ENCODE measurements at places on chromosomes 3 and 15.
A peak's percentile ranks its signal among the peaks of the same experiment; 100 is the strongest.

DNA sequence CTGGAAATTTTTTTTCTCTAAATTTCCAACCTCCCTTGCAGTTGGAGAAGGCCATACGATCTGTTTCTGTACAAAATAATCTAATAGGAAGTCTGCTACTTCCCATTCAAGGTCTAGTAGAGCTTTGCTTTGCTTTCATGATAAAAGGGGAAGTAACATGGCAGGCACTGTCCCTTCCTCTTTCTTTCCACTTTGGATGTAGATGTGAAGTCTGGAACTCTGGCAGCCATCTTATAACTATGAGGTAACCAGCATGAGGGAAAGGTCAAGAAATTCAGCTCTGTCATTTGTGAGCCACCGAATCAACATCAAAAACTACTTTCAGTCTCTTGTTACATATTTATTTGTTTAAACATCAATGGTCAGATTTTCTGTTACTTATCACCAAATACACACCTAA is 156.3 kb downstream of the MTHFS start:
- DNase-seq, result no peak

GRCh38 chr15:96197721-96198120 is 132.8 kb upstream of the NR2F2 start:
- no peak for DNase-seq

DNA sequence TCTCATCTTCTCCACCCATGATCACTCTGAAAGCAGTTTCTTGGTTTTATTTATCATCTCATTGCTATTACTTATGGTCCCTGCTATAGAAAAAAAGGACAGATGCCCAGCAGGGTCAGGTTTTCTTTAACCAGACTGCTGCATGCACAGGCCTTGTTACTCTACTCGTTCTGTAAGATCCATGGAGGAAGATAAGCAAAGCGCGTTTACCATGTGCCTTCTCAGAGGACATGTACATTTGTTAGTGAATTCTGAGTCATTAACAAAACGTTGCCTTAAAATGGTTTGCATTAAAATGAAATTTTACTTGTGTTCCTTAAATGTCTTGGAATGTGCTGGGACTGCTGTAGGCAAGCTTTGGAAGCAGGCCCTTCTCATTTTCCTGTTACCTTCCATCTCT is 657.3 kb upstream of the KCNMB2 start:
- no peak for DNase-seq

DNA sequence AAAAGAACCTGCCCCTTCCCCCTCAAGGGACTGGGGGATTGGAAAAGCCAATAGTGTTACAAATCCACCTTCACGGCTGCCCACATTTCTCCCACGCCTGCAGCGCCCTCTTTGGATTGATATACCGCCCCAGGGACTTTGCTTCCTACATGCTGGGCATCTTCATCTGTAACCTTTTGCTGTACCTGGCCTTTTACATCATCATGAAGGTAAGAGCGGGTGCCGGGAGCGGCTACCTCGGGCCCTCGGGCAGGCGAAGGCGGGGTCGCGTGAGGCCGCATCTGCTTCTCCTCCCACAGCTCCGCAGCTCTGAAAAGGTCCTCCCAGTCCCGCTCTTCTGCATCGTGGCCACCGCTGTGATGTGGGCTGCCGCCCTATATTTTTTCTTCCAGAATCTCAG is 73.1 kb downstream of the USF3 start:
- peak; percentile 3 for DNase-seq

DNA sequence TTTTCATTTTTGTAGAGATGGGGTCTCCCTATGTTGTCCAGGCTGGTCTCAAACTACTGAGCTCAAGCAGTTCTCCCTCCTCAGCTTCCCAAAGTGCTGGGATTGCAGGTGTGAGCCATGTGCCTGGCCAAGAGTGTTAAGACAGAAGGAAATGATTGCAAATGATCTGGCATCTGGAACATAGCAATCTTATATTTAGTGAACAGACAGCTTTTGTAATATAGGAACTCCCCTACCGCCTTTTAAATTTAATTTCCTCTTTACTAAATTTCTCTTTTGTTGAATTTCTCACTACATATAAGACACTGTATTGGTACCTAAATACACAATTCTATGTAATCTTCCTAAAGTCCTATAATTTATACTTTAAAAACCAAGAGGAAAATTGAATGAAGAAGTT is 13.1 kb downstream of the ANO10 start:
- DNase-seq, result no peak

DNA sequence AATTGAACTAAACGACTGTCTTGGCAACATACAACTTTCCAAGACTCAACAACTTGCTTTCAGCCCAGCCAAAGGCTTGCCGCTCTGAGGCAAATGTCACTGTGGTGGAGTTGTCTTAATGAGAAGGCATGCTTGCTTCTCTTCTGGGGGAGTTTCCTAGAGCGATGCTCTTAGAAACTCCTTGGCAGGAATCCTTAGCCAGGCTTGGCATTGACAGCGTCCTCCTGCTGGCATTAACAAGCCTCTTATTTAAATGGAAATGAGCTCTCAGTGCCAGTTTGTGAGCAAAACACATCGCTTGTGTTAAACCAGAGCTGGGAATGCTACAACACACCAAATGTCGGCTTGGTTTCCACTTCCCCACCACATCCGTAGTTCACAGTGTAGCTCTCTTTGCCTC is 265.5 kb upstream of the TPRG1 start:
- no peak for DNase-seq

DNA sequence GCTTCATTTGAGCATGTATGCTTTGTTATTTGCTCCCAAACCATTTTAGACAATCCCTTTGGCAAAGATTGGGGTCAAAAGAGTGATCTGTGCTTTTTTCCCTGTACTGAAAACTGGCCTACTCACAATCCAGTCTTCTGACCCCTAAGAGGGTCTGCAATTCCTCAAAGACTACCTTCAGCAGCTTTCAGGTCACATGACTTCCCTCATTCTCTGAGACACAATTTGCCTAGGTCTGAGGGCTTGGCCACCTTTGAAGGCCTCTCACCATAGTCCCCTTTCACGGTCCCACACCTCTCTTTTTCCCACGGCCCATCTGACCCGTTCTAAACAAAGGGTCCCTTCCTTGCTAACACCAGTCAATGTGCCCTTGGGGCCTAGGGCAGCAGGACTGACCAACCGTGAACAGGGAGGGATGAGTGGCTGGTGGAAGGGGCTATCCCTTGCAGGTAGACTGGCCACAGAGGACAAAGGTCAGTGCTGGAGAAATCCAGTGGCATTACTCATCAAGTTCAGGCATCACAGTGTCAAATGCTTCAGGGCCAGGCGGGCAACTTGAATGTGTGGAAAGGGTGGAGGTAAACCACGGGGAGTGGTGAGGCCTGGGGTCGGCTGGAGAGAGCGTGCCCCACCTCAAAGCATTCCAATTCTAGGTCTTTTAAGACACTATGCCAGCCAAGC is 10.8 kb downstream of the RASL12 start:
- peak; percentile 67 for DNase-seq

DNA sequence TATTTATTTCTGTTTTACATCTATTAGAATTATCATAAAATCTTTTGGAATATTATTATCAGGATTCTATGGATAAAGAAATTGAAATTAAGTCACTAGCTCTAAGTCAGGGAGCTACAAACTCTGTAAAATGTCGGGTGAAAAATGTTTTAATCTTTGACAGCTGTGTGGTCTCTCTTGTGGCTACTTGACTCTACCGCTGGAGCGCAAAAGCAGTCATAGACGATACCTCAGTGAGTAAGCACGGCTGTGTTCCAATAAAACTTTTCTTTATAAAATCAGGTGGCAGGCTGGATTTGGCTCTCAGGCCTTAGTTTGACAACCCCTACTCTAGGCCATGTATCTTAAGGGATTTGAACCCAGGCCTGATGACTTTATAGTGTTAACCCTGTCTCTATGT is 88.5 kb upstream of the PFN2 start:
- DNase-seq, result no peak

DNA sequence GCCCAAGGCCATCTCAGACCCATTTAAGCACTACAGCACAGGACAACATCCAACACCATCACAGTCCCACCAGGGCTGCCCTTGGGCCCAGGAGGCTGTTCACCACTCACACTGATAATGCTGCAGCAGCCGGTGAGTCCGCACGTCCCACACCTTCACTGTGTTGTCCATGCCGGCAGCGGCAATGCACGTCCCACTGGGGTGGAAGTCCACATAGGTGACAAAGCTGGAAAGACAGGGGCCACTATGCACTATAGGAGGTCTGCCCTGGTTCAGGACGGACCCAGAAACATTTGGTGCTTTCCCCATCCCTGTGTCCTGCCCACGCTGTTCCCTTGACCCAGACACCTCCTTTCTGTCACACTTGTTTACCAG is 8.5 kb downstream of the POC1A start:
- DNase-seq, result no peak

GRCh38 chr3:60055765-60056164 is 1005.9 kb upstream of the CFAP20DC start:
- no peak for DNase-seq

- DNase-seq, result no peak
Observed at GRCh38 chr3:71197841-71198565, 385.5 kb downstream of the FOXP1 start.

DNA sequence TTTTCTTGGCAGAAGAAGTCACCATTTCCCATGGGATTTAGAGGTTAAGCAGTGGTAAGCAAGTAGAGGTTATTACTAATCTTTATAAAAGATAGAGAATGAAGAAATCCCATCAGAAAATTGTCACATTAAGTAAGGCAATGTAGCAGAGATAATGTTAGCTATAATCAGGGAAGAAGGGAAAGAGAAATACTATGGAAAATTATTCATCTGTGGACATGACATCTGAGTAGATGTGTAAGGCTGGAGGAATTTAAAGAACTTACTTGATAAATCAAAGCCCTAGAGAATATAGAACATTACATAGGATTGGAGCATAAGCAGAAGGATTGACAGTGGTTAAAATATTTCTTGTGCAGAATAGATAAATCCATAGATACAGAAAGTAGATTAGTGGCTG is 553.1 kb upstream of the CBLB start:
- no peak for DNase-seq

DNA sequence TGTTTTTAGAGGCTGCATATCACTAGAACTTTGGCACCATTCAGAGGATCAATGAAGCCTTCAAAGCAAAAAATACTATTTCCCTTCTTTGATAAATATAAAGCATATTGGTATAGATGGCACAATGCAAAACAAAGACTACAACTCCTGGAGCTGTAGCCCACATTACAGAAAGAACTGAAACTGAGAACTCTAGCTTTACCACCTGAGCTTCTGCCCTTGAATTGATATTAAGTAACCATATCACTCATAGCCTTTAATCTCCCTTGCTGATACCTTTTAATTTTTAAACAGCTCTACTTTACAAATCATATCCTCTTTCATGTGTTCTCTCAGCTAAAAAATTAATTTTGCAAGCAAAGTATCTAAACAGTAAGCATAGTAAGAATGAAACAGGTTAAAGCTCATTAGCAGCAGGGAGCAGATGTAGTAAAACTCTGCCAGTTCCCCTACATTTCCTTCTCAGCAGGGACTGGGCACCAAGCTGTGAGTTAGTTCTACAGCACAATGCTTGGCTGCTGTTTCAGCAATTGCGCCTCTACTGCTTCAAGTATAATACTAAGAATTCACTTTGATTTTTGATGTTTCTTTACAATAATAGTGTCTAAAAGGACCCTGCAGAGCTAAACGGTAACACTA is 97.9 kb upstream of the NANOGP8 start:
- DNase-seq, result no peak

DNA sequence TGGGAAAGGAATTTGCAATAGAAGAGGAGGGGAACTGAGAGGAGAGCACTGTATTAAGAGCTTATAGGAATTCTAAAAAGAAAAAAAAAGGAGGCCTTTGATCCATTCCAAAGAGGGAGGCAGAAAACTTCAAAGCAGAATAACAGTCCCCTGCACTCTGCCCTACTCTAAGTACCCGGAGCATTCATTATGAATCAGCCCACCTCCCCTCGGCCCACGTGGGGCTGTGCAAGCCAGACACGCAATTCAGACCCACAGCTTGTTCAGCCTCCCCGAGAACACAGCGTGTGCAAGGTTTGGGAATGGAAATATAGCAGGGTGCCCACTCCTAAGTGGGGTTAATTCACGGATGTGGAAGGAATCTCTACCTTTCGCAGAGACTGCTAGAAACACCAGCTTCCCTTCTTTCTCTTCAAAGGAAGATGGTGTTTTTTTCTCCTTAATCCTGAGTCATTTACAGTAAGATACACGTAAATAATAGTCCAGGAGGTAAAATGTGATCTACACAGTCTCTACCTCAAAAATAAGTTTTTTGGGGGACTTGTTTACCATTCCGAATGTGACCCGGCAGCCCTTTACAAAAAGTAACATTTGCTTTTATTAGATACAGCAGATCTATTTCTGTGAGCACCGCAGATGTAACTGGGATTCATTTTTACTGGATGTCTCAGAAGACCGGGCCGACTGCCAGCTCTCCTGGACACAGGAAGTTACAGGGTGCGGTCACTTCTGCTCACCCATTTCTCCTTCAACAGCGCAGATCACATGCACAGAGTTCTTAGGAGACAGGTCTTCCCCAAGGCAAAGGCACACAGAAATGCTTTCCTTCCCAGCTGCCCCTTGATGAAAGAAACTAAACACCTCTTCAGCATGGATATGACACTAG is 768.5 kb upstream of the CFAP20DC start:
- DNase-seq, result peak; percentile 9

GRCh38 chr3:40690749-40691451 is 166.1 kb downstream of the ZNF621 start:
- DNase-seq, result no peak
